B cell (primary cell): ENCODE measurements at places on chromosomes 3 and 15.
A peak's percentile ranks its signal among the peaks of the same experiment; 100 is the strongest.

DNA sequence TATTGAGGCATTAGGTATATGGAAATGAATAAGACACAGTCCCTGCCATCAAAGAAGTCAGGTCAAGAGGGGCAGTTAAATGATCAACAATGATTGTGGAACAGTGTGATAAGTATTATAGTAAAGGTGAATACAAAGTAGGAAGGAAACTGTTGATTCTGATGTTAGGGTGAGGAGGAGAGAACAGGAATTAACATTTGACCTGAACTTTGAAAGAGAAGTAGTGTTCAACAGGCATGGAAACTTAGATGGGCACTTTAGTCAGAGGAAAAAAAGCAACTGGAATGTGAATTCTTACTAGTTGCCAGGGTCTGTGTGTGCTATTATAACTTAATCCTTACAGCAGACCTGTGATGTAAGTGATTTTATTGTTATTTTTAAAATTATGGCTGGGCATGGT is 17.6 kb downstream of the HACD3 start:
- DNase-seq = no peak

DNA sequence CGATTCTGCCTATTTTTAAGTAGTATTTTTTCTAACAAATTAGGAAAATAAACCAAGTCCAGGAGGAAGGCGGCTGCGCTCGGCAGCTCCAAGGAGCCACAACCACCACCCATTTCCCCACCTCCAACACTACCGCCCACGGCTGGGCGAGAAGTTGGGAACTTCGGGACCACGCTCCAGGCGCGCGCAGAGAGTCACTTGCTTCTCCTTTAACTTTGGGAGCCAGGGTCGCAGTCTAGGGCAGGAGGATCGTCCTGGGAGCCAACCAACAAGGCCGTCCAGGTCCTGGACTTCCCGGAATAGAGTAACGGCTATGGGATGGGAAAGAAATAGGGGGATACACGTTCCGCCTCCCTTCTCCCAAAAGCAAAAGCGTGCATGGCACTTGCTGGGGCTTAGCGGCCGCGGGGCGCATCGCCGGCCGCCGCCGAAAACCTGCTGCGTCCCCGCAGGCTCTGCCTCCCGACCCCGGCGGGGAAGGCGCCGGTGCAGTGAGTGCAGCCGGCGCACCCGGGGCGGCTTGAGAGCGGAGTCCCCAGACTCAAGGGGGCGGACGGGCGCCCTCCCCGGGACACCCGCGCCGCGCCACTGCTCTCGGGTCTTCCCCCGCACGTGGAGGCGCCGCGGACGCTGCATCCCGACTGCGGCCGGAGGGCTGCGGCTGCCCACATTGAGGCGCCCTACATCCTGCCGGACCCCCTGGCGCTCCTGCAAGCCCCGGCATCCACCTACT is 699 bp downstream of the MEGF11 start:
- peak; percentile 54 for DNase-seq

DNA sequence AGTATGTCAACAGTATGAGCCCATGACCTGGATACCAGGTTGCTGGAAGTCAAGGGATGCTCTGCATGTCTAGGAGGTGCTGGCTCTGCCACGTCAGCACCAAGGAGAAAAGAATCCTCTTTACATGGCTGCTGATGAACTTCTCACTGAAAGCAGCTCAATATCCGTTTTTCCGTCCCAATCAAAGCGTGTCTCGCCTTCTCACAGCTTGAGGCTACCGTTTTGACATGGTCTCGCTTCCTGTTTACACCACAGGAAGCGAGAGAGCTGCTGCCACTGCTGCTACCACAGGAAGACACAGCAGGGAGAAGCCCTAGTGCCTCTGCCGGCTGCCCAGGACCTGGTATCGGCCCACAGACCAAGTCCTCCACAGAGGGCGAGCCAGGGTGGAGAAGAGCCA is 27.3 kb downstream of the STARD5 start:
- peak; percentile 89 for DNase-seq

DNA sequence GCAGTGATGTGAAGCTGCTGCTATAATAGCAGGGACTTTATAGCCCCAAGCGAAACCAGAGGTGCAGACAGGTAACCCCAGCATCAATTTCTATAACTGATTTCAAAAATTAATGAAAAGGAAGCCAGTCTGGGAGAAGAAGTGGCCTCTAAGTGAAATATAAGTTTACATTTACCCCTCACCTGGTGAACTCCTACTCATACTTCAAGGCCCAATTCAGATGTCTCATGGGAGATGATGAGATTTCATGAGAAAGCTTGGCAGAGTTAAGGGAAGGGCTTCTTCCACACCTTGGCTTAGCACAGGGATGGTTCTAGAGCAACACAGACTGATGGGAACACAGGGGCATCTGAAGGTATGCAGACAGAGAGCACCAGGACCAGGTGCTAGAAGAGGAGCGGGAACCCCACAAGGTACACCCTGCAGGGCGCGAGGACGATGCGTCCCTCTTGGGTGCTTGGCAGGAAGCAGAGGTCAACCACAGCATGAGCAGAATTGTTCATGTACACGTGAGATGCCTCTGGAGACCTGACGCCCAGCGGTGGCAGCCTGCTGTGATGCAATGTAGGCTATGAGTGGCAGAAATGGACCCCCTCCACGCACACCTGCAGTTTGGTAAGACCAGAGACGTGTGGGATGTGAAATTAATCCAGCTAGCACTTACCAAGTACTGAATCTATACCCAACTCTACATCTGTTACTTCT is 102.9 kb downstream of the SRGAP3 start:
- no peak for DNase-seq

DNA sequence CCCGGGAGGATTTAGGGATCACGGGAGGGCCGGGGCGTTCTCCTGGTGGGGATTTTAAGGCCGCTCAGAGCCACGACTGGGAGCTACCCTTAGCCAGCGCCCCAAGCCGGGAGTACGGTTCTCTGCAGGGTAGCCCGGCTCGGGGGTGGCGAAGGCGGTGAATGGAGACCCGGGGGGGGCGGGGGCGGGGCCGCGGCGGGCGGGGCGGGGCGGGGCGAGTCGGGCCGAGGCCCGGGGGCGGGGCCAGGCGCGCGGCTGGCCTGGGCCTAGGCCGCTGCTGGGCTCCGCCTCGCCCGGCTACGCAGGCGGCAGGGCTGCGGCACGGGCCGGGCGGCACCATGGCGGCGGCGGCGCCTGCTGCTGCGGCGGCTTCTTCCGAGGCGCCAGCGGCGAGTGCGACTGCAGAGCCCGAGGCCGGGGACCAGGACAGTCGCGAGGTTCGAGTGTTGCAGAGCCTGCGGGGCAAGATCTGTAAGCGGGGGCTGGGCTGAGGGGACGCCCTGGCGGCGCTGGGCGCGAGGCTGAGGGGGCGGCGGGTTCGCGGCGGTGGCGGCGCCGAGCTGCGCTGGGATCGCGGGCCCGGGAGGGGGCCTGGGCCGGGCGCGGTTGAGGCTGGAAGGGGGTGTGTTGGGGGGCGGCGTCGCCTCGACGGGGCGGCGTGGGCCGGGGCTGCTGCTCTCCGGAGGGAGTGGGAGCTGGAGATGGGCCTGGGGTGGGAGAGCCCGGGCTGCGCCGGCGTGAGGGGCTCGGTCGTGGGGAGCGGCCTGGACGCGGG is at the start of gene RASA2:
RASA2 (plus strand) TSS at position 282 of the 775 bp plus-strand sequence; CDS start at position 339, 57 bp downstream.
- peak; percentile 86 for DNase-seq

GRCh38 chr3:112000367-112000771 is 1.6 kb downstream of the TAGLN3 start:
- DNase-seq = no peak

DNA sequence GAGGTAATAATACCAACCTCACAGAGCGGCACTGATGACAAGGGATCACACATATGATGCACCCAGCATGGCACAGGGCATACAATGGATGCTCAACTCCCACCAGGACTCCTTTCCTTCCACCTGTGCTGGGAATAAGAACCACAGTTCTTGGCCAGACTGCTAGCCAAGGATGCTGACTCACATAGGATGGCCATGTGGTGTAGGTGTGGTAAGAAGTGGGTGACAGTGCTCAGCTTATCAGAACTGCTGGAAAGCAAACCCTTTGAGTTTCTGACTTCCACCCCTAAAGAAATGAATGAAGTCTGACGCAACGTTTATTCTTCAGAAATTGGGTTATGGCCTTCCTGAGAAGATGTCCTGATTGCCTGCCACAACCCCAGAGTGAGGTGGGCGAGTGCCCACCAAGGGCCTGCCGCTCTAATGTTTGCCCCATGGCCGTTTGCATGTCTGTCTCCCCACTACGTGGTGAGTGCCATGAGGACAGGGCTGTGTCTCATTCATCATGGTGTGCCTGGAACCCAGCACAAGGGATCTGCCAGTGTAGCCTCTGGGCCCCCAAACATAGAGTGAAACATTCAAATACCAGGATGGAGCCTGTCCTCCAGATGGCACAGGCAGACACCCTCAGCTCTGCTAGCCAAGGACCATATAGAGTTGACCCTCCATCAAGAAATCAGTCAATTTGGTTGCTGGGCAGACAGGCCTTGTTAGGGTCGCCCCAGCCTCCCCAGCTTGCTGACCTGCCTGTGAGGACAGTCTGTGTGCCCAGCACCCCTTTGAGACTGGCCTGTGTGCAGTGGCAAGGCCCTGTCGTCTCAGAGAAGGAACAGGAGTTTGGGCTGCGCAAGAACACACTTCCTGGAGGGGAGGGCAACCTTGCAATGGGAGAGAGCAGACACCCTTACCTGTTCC is 57.6 kb upstream of the SLCO2A1 start:
- DNase-seq = no peak

DNA sequence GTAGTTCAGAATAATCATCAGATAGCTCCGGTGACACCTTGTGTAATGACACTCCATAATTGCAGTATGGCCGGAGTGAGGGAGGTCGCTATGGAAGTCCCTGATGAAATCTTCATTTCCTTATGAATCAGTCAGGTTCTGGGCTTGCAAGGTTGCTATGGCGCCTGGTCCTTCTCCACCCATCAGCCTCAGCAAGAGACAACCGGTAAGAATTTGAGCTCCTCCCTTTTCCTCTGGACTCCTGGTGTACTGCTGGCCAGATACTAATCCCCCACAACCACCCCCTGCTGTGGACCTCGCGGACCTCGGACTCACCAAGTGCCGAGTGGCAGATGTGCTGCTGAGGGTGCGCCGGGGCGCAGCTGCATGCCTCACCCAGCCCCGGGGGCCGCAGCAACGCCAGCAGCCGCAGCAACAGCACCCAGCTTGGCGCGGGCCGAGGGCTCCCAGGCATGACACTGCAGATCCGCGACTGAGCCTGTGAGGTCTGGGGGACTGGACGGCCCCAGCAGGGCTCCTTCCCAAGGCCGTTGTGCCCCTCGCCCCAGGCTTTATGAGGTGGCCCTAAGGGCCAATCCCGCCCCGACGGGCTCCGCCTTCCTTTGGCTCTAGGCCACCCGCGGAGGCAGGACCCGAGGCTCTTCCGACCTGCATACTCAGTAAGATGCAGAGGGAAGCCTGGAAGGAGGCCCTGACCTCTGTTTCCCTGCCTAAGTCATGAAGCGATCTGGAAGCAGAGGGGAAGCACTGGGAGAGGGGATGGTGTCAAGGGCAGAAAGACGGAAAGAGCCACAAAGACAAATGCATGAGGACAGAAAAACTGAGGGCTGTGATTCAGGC is at the start of gene TIMP4:
TIMP4 (minus strand) TSS at position 526 of the 840 bp plus-strand sequence; CDS start at position 454, 72 bp downstream.
- DNase-seq = no peak

- DNase-seq = peak; percentile 31
Measured at GRCh38 chr3:73056014-73056844, 5.2 kb upstream of the EBLN2 start.

DNA sequence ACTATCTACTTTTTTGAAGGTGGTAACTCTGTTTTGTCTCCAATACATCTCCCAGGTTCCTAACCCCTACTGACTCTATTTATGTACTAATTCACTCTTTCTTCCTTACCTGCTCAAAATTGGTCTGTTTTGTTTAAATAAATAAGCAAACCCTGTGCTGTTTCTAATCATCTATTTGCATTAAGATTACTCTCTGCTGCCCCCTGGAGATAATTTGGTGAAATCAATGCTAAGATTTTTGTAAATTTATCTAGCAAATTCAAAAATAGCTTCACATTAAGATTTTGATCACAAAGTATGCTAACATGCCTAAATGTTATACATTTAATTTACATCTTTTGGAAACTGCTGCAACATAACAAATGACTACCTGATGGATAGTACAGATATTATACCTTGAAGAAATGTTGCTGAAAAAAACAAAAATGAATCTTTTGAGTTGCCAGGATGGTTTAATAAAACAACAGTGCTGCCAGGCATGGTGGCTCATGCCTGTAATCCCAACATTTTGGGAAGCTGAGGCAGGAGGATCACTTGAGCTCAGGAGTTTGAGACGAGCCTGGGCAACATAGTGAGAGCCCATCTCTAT is 4.4 kb upstream of the CD200R1 start:
- DNase-seq = peak; percentile 71

DNA sequence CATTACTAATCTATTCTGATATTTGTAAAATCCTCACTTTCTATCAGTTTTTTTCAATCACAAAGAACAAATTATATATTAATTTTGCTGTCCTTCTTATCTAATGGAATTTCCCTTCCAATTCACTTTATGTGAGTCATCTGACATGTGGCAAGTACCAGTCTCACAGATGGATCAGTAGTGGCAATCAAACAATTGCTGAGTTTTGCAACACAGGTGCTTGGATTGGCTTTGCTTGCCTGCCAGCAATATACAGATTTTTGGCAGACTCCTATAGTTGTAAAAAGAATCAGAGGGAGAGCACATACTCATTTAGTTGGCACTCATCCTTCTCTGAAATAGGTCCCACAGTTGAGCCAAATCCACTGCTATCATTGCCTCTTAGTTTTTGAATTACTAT is 83.7 kb downstream of the BCHE start:
- DNase-seq = no peak

DNA sequence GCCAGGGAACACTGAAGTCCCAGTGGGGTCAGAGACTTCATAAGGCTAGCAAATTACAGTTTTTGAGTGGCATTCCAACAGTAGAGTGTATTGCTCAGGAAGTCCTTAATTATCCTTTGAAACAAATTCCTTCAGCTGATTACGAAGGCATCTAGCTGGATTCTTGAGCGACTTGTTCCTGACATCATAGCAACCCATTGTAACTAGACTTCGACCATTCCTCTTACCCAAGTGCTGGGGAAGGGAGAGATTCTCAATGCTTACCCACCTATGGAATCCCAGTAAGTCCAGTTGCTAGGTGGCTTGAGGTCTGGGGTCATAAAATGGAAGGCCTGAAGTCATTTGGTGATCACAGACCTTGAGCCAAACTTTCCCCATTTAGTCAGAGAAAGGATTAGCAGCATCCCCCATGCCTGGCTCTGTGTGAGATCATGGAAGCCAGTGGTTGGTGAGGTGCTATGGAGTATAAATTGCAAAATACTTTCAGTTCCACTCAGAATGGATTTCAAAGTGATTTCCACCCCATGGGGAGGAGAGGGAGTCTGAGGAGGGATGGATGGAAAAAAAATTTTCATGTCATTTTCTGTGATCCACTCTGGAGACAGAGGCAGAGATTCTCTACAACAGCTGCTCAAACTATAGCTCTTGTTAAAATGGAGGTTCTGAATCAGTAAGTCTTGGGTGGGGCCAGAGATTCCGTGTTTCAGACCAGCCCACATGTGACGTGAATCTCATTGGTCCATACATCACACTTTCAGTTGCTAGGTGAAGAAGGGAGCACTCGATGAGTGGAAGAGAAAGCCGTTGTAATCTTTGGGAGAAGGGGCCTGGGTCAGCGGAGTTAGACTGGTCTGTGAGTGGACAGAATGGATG is 45.7 kb downstream of the CD86 start:
- DNase-seq = peak; percentile 75
